ENCODE measurements at places on chromosomes 4 and X.

DNA sequence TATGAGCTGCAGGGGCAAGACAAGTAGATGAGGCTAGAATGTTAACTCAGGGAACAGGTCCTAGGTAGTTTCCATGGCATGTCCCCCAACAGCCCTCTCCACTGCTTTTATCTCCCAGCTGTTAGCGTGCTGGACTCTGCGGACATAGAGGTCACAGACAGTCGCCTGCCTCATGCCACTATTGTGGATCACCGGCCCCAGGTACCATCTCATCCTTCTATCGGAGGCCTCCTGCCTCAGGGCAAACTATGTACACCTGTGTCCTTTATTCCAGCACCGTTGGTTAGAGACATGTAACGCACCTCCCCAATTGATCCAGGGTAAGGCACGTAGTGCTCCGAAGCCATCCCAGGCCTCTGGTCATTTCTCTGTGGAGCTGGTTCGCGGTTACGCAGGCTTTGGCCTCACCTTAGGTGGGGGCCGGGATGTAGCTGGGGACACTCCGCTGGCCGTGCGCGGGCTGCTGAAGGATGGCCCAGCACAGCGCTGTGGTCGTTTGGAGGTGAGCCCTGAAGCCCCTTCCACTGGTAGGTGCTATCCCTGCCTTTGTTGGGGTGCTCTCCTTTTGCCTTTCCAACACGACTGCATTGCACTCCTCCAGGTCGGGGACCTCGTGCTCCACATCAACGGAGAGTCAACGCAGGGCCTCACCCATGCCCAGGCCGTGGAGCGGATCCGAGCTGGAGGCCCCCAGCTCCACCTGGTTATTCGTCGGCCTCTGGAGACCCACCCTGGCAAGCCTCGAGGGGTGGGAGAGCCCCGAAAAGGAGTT lies 2.2 kb downstream of the MAGIX start:
- no peak for DNase-seq

DNA sequence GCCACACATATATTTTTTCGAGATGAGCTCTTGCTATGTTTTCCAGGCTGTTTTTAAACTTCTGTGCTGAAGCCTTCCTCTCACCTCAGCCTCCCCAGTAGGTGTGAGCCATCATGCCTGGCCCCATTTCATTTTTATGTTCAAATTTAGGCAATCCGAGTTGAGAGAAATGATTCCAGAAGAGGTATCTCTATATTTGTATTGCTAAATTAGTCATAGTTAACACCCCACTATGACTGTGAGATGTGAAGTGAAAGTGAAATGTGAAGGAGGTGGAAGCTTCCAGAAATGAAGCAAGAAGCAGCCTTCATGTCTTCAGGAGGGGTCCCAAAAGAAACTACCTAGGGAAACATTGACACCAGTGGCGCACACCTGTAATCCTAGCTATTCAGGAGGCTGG lies 17.7 kb downstream of the APELA start:
- DNase-seq, result no peak

- no peak for DNase-seq
These were observed 417.4 kb downstream of the SPOCK3 start for GRCh38 chr4:166816890-166817289.

- no peak for DNase-seq
These were observed 1047.3 kb downstream of the PCDH18 start for GRCh38 chr4:136484996-136485395.

DNA sequence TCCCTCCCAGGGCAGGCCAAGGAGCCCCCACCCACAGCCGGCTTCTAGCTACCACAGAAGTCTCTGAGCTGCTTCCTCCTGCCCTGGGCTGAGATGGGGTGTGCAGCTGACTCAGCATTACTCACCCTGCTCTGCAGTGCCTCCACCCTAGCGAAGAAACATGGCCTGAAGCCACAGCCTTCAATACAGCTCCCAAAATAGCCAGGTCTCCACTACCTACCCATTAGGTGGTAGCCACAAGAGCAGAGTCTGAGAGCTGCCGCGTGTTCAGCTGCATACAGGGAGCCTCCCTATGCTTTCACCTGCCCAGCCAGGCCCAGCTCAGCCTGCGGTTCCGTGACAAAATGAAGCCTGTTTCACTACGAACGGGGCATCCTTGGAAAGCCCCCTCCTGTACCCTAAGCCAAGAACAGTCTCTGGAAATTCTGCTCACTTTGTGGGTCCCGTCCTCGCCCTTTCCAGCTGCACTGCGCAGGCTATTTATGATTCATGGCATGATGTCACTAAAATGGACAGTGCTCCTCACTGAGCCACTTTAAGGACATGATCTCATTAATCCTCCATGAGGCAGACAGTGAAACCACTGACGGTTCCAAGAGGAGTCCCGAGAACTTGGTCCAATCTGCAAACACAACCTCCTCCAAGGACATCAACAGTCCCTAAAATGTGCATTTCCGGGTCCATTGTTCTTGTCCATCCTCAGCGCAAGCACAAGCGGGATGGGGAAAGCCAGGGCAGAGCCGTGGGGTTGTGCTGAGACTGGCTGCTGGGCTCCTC lies 20.2 kb downstream of the WDR1 start:
- DNase-seq, result peak; percentile 89

- DNase-seq, result no peak
These were observed 71.7 kb downstream of the CFAP299 start for GRCh38 chr4:80407246-80407645.

DNA sequence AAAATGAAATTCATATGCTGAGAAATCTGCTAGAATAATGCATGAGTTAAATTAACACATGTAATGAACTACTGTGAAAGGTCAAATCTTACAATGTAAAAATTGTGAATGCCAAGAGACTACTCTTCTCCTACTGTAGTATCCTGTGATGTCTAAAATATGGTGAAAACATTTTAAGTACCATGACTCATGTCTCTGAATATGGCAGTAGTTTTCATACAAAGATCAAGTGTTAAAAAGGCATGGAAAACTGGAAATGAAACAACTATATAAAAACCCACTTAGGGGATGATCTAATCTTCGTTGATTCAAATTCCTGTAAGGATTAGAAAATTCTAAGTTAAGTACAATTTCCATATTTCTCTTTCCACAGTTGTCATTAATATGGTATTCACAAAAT lies 221.3 kb downstream of the PPP3CA start:
- DNase-seq, result no peak

DNA sequence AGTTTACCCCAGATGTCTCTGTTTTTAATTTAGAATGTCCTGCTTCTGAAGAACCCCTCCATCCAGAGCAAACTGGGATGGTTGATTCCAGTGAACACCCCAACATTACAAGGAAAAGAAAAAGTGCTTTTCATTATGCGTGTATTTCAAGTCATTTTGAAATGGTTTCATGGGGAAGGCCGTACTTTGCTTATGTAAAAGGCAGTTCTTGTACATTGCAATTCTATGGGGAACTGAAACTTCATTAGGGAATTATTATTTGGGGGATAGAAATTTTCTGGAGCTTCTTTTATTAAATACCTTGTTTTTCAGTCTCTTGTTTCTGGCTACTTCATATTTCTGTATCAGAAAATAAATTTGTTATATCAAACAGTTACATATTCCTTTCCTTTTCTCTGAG lies 96.9 kb upstream of the ZNF518B start:
- no peak for DNase-seq

DNA sequence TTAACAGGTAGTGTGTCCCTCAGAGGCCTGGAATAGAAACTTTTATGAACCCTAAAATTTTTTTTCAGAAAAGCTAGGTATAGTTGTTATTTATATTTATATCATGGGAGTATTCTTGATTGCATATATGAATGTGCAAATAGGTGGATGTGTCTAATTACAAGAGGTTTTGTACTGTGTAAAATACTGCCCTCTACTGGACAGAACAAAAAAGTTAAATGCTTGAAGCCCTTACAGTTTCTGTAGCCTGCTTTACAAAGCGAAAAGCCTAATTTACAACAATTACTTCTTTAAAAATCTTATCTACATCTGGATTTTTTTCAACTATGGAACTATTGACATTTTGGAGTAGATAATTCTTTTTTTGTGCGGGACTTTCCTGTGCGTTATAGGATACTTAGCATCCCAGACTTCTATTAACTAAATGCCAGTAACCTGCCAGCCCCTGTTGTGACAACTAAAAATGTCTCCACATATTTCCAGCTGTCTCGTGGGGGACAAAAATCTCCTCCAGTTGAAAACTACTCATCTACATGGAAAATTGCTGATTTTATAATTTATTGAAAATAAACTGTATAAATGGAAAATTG lies 35.1 kb downstream of the ENPEP start:
- DNase-seq, result peak; percentile 43

- no peak for DNase-seq
These were observed 27.7 kb downstream of the NHSL2 start for GRCh38 chrX:71938371-71938770.

- no peak for DNase-seq
These were observed 135.6 kb downstream of the CHIC2 start for GRCh38 chr4:53928825-53929224.

GRCh38 chr4:165560941-165561340 lies 182.1 kb downstream of the CPE start:
- no peak for DNase-seq

DNA sequence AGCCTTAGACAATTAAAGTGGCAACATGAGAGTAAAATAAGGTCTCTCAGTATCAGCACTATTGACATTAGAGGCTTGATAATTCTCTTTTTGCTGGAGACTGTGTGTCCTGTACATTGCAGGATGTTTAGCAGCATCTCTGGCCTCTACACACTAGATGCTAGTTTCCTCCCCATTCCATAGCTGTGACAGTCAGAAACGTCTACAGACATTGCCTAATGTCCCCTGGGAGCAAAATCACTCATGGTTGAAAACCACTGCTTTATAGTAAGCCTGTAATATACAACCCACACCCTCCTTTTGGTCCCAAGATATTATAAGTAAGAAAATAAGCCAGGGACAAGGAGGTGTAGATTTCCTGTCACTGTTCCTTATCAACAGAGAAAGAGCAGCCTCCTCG lies 166.0 kb downstream of the FRMPD4 start:
- no peak for DNase-seq
